ENCODE measurements at places on chromosomes 2 and 18. TPM values are rescaled to one million over a fixed set of nuclear protein-coding genes. Genes with fewer than 3 reads are reported as not detected.

ECEL1 gene
- 0.21 TPM for total RNA-seq

ROCK1 gene
- 40.5 TPM for total RNA-seq

GRCh38 chr2:134685967-134686366, 32.8 kb downstream of the TMEM163 start:
- no peak for DNase-seq

DNA sequence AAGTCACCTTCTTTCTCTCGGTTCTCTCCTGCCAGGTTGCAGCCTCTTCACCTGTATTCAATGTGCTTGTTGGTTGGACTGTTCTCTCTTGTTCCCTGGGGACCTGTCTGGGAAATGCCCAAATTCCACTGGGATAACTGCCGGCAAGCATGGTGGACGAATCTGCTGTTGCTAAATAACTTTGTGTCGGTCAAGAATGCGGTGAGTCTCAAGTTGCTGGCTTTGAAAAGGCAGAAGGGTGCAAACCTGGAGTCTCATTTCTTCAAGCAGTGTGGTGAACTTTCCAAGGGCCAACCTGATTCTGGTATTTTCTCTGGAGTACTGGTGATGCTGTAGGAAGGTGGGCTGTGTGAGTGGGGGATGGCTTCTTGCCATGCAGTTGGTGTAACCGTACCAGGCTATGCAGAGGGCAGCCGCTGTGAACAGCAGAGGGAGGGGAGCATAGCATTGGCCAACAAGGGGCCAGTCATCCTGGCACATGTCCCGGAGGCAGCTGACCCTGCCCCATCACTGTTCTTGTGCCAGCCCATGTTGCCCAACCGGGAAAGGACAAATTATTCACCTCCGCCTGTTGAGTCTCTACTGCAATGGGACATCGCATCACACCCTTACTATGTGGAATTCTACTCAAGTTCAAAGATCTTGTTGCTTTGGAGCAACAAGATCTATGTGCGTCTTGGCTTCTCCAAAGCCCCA, 88.1 kb upstream of the SEC11C start:
- DNase-seq: no peak

- DNase-seq: no peak
These were observed 181.8 kb downstream of the BCL11A start for GRCh38 chr2:60371681-60372080.

GRCh38 chr2:222264791-222265320, 33.9 kb downstream of the PAX3 start:
- DNase-seq: no peak

GRCh38 chr18:9766076-9766481, 58.0 kb downstream of the RAB31 start:
- no peak for DNase-seq

DNA sequence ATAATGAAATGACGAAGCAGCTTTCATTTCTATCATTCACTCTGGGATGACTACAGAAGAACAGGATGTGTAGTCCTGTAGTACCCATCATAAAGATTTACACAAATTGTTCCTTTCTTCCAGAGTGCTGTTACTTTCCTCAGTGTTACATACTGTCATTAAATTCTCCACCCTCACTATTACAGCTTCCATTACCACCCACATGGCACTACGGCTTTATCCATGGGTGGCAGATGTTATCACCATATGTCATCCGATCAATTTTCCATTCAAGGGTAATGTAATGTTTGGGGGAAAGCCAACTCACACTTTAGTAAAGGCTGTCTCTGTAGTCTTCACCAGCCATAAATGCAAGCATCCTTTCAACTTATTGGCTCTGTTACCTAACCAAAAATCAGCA, 7.1 kb upstream of the CSRNP3 start:
- no peak for DNase-seq

- no peak for DNase-seq
These were observed 156.6 kb upstream of the LHCGR start for GRCh38 chr2:48912110-48912509.

DNA sequence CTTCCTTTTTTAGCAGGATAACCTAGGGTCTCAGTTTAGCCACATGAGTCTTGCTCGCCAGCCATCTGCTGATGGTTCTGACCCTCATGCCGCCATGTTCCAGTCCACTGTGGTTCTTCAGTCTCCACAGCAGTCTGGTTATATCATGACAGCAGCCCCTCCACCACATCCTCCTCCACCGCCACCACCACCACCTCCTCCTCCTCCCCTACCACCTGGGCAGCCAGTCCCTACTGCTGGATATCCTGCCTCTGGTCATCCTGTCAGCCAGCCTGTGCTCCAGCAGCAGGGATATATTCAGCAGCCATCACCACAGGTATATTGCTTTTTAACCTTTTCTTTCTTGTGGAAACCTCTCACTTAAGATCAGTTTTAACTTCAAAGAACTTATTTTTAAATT, 89.9 kb upstream of the UBXN4 start:
- no peak for DNase-seq

GRCh38 chr2:33917252-33917651, 318.2 kb upstream of the FAM98A start:
- DNase-seq: no peak

DNA sequence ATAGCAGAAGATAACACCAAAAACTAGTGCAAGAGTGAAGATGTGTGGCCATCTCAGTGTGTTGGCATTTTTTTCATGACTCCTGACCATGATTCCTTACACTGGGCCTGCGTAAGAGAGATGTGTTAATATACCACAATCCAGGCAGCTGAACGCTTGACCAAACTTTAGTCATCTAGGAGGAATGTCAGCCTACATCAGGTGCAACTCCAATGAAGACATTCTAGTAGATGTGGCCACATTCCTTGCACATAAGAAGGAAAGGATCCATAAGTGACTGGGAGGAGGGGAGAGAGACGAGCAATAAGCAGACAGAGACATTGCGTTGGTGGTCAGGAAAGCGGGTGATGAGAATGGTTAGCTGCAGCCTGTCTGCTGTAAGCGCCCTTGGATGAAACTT, 42.6 kb downstream of the CYRIA start:
- DNase-seq: no peak

ERFE gene
- total RNA-seq: 0.56 TPM

DNA sequence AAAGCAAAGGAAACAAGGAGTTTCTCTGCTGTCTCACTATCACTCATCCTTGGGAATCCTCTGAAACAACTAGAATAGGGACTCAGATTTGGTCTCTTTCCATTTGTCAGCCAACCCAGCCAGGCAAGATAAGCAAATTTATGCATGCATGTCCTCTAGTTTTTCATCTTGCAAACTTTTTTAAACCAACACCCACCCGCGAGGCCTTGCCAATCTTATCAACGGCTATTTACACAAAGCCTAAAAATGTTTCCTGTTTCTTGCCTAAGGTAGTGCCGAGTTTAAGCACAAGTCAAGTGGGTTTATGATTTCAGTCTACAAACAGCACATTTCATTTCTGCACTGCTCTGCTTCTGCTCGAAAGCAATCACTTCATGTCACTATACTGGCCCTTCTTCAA, 240.9 kb downstream of the STK39 start:
- DNase-seq: no peak

- no peak for DNase-seq
These were observed 516.5 kb upstream of the NETO1 start for GRCh38 chr18:73384246-73384645.

ALK gene
- total RNA-seq: 0.05 TPM

- DNase-seq: no peak
These were observed 686 bp downstream of the UBXN4 start for GRCh38 chr2:135742325-135742757.

DNA sequence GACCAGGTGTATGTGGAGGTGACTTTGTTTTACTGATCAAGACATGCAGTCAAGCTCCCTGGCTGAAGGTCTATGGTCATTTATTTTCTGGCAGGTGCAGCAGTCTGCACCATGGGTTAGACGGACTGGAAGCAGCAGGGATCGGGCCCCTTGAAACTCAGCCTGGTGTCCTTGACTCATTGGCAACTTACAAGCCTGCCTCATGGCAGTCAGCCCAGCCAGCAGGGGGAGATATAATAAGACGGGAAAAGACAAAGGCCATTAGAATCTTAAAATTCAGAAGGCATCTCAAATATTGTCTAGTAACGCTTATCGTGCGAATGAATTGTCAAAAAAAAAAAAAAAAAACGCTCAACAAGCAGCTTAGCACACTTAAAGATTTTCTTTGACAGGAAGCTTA, 308.2 kb downstream of the EN1 start:
- DNase-seq: no peak

DSC1 gene
- total RNA-seq: 3.6 TPM

CTLA4 gene
- not detected for total RNA-seq

PLCD4 gene
- total RNA-seq: 0.30 TPM

MAP2 gene
- total RNA-seq: 8.9 TPM

DNA sequence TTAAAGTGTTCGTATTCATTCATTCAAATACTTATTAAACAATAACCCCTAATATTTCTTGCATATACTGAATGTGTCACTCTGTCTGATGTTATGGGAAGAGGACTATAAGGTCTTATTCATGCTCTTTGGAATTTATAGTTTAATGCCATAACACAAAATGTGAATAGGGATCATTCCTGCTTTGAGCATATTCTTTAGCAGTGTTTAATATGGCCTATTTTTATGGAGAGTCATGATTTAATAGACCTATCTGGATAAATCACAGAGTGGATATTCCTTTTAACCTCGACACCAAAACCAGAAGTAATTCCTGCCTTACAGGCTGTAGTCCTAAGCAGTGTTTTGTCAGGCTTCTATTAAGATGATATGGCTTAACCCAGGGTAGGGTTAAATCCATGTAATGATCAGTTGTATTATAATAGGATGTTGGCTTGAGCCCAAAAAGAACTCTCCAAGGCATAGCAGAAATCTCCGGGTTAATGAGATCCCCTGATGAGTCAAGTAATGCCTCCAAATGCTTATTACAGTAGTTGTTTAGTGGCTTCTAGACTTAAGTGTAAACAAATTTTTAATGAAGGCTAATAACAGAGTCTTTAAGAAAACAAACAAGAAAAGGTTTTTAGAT, 54.3 kb downstream of the GULP1 start:
- no peak for DNase-seq

ESCO1 gene
- 10.6 TPM for total RNA-seq

GRCh38 chr2:207603486-207603885, 21.7 kb downstream of the METTL21A start:
- no peak for DNase-seq

FAM110C gene
- 2.2 TPM for total RNA-seq

- DNase-seq: no peak
These were observed 11.2 kb downstream of the SLC40A1 start for GRCh38 chr2:189569295-189569910.

- no peak for DNase-seq
These were observed 70.5 kb downstream of the CLHC1 start for GRCh38 chr2:55161295-55162210.

MBD5 gene
- total RNA-seq: 24.9 TPM

CENPO gene
- total RNA-seq: 3.8 TPM

TDRD15 gene
- total RNA-seq: not detected

- DNase-seq: no peak
These were observed 142.3 kb upstream of the HAAO start for GRCh38 chr2:42934580-42935186.

- no peak for DNase-seq
These were observed 103.0 kb downstream of the BCL11A start for GRCh38 chr2:60450488-60450887.

All from heart left ventricle (tissue), 16 donors.